A375 (cell line): ENCODE measurements at places on chromosomes 6 and 20. TPM values are rescaled to one million over a fixed set of nuclear protein-coding genes. Genes with fewer than 3 reads are reported as not detected.

The GSTA3 gene
- not detected in 2 replicates for total RNA-seq

The ACTL10 gene
- 9.3 and 9.6 TPM in 2 replicates for total RNA-seq

The SCGN gene
- total RNA-seq = not detected in 2 replicates

The ADGRB3 gene
- total RNA-seq = 0.79 and 1.5 TPM in 2 replicates

The TFAP2A gene
- 11.0 and 12.1 TPM in 2 replicates for total RNA-seq

The XKR7 gene
- not detected in 2 replicates for total RNA-seq

The HMGCLL1 gene
- 0.26 TPM in 1 of 2 replicates, not detected in the other for total RNA-seq

The BEND3 gene
- 2.7 and 2.9 TPM in 2 replicates for total RNA-seq

The BLOC1S5 gene
- total RNA-seq = 8.3 and 12.3 TPM in 2 replicates

The VSX1 gene
- total RNA-seq = not detected in 2 replicates

The ABHD16B gene
- total RNA-seq = not detected in 2 replicates

The CD24 gene
- total RNA-seq = 0.16 TPM in 1 of 2 replicates, not detected in the other

The FGD2 gene
- not detected in 2 replicates for total RNA-seq

The OLIG3 gene
- not detected in 2 replicates for total RNA-seq

The ENPP4 gene
- total RNA-seq = 0.93 and 1.0 TPM in 2 replicates

The GTSF1L gene
- not detected in 2 replicates for total RNA-seq
